CD4-positive, alpha-beta T cell treated with Interleukin-17A for 4 hours (primary cell): ENCODE measurements at places on chromosomes 11 and 22.

- DNase-seq = no peak
Observed at GRCh38 chr22:39280250-39280649, 35.5 kb upstream of the PDGFB start.

GRCh38 chr11:132872211-132872610 lies 660.1 kb downstream of the OPCML start:
- DNase-seq = no peak

GRCh38 chr22:39703928-39704639 lies 133.5 kb downstream of the CACNA1I start:
- no peak for DNase-seq

GRCh38 chr22:28788601-28789000 lies 11.8 kb downstream of the XBP1 start:
- DNase-seq = no peak

DNA sequence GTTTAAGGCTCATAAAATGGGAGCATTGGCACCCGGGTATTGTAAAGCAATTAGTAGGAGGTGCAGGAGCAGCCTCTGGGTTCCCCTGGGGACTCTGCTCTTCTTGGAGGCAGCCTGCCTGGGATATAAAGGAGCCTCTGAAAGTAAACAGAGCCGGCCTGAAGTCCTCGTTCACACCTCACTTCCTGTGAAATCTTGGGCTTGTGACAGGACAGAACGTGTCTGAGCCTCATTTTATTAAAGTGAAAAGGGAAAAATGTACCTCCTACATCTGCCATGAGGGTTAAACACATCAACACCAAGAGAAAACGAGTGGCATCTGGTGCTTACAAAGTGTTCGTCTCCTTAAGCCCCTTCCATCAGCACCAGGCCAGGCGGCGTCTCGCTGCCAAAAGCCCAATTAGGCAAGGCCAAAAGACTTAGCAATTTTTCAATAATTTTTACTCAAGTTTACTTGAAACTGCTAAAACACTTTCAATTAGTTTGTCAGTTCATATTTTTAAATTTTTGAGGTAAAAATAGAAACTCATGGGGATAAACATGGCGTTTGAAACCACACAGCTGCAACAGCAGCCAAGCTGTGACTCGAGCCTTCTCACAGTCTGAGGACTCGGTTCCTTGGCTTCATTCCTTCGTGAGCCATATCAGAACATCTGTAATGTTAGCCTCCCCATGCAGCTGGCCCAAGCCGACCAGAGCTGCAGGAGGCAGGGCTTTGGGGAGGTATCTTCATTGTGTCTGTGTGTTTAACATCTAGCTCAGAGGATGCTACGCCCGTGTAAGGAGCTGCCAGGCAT lies 33.6 kb downstream of the MAP6 start:
- no peak for DNase-seq

- DNase-seq = no peak
Observed at GRCh38 chr11:10373340-10373739, 68.5 kb downstream of the ADM start.

DNA sequence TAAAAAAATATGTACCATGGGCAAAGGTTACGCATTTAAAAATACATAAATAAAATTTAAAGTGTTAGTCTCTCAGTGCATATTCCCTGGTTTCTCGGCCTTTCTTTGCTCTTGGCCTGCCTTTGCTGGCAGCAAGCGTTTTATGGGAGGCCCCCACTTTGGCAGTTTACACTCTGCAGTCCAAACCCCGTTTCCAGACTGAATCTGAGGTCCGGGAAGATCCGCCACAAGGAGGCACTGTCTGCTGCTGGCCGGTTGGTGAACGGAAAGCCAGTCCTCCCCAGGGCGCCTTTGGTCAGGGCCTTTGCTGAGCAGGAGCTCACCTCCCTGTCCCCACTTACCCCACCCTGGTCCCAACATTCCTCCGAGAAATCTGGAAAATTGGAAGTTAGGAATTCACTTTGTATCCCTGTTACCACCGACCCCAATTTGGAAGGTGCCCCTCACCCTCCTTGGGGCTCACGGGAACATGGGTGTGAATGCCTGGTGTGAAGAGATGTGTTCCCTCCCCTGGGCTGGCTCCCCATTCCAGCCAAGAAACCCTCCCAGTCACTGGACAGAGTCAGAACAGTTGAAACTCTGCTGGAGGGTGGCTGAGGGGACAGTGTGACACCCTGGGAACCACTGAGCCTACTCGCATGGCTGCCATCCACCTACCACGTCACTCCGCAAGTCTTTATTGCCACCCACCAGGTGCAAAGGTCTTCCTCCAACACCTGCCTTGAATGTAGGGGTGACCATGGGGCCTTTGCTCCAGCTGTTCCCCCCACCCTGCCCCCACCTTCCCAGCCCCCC lies 9.4 kb upstream of the SF1 start:
- peak; percentile 78 for DNase-seq

DNA sequence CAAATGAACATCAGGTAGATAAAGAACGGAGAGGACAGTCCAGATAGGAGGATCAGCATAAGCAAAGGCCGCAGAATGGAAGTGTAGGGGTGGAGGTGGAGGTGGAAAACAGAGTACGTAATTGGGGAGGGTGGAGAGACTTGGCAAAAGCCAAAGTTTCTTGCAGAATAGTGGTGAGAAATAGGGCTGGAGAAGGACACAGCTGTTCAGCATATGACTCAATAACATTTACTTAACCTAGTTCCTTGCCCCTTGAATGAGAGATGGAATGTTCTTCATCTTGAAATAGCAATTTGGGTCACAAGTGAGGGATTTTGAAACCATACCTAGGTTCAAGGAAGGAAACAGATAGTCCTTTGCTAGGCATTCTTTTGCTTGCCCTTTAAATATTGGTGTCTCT lies 235.9 kb upstream of the ARHGAP20 start:
- no peak for DNase-seq

DNA sequence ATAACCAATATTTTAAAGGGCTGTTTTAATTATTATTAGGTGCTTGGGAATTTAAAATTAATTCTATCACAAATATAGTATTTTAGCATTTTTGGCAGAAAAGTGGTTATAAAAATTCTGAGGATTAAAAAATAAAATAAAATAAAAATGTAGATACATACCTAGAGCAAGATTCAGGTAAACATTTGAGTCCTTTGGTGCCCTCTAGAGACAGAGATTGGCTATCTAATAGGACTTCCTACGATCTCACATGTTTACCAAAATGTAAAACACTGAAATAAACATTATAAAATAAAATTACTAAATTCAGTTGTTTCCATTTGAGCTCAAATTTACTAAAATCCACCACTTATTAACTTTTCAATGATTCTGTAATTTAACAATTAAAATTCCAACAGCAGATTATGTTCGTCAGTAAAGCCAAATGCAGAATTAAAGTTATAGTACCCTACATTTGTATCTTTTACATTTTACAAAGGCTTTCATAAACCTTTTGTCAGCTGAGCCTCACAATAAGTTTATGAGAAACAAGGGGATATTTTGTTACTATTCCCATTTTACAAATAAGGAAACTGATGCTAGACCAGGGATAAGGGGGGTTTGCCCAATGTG lies 27.7 kb downstream of the SLC36A4 start:
- no peak for DNase-seq

DNA sequence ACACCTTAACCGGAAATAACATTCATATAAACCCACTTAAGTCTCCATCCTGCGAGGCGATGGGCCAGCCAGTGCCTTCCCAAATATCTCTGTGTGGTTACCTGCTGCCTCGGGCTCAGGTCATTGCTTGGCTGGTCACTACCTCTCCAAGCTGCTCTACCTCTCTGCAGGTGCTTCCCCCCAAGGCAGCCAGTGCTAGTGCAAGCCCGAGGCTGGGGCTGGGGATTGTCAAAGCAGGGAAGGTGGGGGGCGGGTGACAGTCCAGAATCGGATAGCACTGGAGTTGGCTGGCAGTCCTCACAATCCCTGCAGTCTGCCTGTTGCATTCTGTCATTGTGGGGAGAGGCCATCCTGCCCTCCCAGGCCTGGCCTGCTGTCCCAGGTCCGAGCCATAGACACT lies 11.1 kb downstream of the MCHR1 start:
- DNase-seq = no peak

DNA sequence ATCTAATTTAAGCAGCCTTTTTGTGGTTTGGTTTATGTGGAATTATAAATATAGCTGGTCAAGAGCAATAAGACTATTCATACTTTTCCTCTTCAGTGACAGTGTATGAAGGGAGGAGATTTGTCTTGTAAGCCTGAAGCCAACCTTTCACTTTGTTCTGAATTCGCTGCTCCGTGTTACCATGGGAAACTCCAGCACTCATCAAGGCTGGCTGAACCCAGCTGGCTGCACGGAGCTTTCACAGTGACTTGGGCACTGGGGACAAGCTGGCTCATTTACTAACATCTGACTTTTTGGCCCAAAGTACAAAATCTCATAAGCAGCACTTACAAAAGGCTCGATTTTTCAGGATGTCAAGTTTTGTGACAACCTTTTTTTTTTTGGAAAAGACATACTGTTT lies 120.4 kb upstream of the GRIA4 start:
- DNase-seq = no peak

DNA sequence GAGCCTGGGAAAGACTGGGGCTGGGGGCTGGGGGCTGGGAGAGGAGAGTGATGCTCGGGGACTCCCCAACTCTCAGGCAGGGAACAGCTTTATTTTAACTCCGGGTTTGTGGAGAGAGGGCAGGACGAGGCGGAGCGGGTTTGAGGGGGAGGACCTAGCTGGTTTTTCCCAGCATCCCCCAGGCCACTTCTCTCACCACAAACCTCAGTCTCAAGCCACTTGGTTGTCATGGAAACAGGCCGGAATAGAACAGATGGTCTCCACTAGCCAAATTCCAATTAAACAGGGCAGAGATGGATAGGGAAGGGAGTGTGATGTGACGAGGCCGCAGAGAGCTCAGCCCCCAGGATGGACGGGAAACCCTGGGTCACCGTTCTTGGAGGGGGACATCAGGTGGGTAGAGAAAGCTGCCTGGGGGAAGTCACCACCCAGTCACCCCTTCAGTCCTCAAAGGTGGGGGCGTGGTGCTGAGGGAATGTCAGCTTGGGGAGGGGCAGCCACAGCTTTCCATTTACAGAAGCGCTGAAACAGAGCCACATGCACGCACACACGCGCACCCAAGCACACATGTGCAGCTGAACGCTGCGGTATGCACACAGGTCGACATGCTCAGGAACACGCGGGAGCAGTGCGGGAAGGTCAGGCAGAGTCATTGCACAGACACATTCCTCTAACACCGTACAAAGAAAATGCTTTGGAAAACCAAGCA lies 19.2 kb downstream of the NECTIN1 start:
- no peak for DNase-seq

GRCh38 chr22:33785283-33785968 lies 134.8 kb downstream of the LARGE1 start:
- no peak for DNase-seq

DNA sequence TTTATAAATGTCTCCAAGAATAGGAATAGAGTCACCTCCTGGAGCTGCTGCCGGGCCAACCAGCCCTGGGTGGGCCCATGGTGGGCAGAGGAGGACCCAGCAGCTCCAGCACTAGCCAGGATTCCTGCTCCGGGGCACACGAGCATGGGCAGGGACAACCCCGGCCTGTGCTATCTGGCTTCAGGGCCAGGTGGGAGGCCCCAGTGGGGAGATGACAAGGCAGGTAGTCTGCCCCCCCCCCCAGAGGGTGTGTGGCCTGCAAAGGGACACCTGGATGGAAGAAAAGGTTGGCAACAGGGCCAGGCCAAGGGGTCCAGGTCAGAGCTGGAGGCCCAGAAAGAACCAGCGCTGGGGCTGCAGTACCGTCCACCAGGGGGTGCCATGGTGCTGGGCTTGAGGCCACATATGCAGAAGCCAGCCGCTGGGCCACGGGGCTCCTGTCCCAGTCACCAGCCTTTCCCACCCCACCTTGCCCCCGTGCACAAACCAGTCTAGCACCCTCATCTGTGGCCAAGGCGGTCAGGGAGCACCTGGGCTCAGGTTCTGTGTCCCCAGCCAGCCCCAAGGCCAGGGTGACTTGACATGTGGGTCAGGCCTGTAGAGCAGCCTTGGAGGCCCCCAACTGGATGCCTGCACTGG lies 3.4 kb downstream of the TSPAN32 start:
- DNase-seq = peak; percentile 93

DNA sequence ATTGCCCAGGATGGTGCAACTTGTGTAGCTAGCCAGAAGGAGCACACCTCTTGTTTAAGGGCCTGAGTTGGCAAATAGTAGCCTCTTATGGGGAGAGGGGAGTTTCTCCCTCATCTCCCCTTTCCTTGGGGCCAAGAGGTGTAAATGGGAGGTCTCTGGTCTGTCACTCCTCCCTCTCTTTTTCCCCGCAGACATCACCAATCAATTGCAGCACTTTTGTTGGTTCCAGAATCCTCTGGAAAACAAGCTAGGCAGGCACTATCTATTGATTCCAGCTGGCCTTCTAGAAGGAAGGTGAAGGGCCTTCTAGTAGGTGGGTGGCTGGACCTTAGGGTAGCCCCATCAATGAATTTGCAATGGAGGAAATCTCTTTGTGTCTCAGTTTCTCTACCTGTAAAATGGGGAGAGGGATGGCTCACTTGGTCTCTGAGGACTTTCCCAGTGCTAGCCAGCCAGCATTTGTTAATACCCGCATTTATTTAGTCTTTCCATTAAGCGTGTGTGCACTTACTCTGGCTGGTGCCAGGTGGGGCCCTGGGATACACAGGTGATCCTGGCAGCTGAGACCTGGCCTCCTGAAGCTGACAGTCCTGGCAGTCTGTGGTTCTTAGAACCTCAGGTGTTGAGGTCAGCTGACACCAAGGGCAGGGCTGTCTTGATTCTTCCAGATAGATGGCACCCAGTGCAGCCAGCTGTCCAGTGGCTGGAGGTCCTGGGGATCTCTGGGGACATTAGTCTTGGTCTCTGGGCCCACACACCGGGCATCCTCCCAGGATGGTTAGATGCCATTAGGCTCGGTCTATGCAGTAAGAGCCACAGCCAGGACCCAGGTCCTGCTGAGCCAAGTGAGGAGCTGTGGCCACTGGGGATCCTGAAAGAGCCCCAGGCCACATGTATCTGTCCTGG lies 51.7 kb downstream of the TSPAN18 start:
- DNase-seq = no peak

- no peak for DNase-seq
Observed at GRCh38 chr11:14614091-14614622, 29.4 kb upstream of the PDE3B start.

DNA sequence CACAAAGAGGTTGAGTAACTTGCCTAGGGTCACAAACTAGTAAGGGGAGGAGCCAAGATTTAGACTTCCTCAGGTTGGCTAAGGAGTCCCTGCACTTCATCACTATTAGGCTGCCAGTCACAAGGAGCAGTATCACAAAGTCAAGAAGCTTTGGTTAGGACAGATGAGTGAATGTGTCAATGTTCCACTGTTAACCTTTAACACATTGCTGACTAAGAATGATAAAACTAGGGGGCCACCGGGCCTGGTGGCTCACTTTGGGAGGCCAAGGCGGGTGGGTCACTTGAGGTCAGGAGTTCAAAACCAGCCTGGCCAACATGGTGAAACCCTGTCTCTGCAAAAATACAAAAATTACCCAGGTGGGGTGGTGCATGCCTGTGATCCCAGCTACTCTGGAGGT lies 32.0 kb downstream of the TMEM123 start:
- no peak for DNase-seq

GRCh38 chr11:94741022-94741679 lies 27.0 kb upstream of the AMOTL1 start:
- DNase-seq = no peak

- DNase-seq = peak; percentile 46
Observed at GRCh38 chr11:65560555-65561418, 2.6 kb upstream of the LTBP3 start.

- no peak for DNase-seq
Observed at GRCh38 chr22:47114813-47115517, 352.5 kb downstream of the TBC1D22A start.
